NCI-H1694 treated with DMSO at 0.1 percent for 48 hours (cell line): ENCODE measurements at places on chromosomes 1 and 21.

DNA sequence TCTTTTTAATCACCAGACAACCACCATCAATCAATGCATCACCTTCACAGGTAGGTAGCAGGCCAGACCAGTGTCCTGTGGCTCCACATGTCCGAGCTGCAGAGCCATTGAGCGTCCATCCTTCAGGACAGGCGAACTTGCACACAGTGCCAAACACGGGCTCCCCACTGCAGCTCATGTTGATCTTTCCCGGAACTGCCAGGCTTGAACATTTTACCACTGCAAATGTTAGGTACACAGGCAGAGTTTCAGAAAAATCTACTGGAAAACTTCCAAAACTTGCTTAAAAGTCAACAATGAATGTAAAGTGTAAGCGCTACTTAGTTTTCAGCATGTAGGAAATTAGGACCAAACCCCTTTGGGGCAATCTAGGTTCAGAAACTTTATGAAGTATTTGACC, 6.6 kb downstream of the SELE start:
- DNase-seq, result no peak

DNA sequence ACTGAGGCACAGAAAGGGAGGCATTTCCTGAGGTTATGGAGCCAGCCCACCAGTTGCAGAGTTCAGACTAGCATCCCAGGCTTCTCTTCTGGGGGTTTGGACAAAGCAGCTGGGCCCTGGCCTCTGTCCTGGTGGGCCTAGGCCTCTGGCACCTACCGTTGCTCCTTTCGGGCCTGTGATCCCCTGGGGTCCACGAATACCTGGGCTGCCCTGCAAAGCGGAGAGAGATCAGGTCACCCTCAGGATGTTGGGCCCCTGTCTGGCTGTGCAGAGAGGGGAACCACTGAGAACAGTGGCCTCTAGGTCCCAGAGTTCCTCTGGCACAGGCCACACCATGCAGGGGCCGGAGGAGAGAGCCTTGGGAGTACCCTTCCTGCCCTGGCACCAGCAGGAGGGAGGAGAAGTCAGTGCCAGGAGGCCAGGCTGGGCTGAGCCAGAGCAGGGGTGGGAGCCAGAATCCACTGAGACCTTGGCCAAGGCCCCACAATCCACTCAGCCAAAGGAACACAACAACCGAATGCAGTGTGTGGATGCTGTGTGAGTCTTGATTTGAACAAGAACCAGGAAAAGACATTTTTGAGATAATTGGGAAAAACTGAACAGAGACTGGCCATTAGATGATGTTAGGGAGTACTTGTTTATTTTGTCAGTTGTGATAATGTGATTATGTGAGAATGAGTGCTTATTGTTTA, 8.9 kb downstream of the COL9A2 start:
- DNase-seq, result no peak

- DNase-seq, result no peak
Measured at GRCh38 chr1:9228609-9229008, 6.0 kb upstream of the H6PD start.

DNA sequence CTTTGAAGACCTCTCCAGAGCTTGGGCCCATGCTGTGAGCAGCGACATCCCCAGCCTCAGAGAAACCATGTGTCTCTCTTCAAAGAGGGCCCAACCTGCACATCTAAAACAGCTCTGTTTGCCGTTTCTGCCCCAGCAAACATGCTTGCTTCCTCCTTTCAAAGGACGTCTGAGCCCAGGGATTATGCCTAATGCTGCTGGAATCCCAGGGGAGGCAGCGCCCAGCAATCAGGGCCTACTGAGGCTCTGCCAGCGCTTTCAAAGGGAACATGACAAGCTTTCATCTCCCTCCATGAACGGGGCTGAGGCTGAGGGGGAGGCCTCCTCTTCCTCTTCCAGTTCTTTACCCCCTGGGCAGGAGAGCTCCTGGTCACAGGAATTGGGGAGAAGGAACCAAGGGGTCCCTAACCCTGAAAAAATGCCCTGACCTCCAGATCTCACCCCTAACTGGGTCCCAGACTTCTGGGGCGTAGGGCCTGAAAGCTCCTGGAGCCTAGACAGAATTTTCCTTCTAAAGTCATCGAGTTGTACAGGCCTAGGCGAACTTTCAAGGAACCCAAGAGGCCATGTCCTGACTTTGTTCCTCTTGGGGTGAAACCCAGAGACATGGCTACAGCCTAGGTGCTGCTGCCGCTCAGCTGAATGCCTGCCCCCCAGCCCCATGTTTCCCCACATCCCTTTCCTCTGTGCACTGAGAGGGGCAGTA, 13.4 kb upstream of the ASCL5 start:
- DNase-seq, result no peak
